Aorta (tissue), 5 donors: ENCODE measurements at places on chromosomes 4 and X.

DNA sequence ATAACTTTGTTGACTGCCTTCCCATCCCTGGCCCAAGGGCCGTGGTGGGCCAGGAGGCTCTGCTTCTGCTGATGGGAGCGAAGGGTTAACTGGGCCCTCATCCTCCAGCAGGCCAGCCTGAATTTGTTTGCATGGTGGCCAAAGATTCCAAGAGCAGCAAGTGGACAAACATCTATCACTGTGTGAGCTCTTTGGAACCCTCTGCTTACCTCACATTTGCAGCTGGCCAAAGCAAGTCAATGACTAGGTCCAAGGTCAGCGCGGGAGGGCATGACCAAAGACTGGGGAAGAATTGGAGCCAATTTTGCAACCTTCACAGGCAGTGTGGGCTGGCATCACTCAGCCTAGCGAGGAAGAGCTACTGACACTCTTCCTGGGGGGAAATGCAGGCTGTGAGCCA is 67.8 kb upstream of the ATP6AP2 start:
- DNase-seq: no peak

GRCh38 chr4:86497980-86498862 is 95.9 kb upstream of the PTPN13 start:
- DNase-seq: peak; percentile 42

- DNase-seq: no peak
Observed at GRCh38 chr4:32962100-32962499, 2241.9 kb downstream of the PCDH7 start.

DNA sequence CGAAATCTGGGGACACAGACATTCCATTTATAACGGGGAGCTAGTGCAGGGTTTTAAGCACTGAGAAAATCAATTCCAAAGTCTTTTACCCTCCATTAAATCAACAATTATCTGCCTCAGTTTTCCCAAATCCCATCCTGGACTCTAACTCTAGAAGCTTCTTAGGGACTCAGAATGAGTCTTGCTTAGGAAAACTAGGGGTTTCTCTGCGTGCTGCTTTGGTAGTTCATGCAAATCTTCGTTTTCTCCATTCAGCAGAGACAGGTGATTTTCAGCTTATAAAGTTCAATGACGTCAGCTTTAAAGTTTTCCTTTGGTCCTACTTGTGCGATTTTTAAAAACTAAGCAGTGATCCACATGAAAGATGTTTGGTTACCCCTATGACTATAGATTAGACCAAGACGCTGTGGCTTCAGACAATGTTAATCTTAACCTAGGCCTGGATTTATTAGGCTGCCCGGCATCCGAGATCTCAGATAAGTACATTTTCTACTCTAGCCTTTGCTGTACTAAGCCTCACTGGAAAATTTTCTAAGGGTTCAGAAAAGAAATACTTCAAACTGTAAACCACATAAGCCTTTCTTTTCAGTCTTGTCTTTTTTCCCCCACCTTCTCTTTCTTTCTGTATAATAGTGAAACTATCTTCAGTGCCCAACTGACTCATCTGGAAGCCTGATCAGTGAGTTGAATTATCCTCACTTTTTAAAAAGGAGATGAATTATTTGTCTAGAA is 121.4 kb upstream of the GATB start:
- no peak for DNase-seq

- DNase-seq: no peak
Observed at GRCh38 chrX:130330706-130331105, 9.0 kb upstream of the SLC25A14 start.
